ENCODE measurements at places on chromosomes 6 and 20.

- no peak for DNase-seq
Measured at GRCh38 chr20:41989039-41989679, 371.0 kb upstream of the CHD6 start.

DNA sequence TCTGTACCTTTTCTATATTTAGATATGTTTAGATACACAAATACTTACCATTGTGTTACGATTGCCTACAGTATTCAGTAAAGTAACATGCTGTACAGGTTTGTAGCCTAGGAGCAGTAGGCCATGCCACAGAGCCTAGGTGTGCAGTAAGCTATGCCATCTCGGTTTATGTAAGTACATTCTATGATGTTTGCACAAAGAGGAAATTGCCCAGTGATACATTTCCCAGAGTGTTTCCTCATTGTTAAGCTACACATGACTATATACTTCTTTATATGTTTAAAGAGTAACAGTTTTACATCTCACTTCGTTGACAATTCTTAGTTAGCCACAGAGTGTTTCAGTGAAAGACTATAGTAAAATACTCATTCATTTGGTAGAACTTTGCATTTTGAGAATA, 51.5 kb downstream of the SLC35F1 start:
- DNase-seq, result no peak

GRCh38 chr6:89495961-89496535, 63.1 kb downstream of the ANKRD6 start:
- no peak for DNase-seq

- no peak for DNase-seq
Measured at GRCh38 chr6:1381481-1382330, 7.7 kb upstream of the FOXF2 start.

- no peak for DNase-seq
Measured at GRCh38 chr20:46027245-46027853, 1.7 kb upstream of the SLC12A5 start.

- DNase-seq, result no peak
Measured at GRCh38 chr20:36248836-36249235, 12.6 kb downstream of the AAR2 start.

GRCh38 chr6:34546551-34547321, 9.4 kb downstream of the SPDEF start:
- peak; percentile 81 for DNase-seq

- no peak for DNase-seq
Measured at GRCh38 chr20:53399592-53400335, 193.9 kb downstream of the ZNF217 start.

GRCh38 chr6:167689751-167690150, 137.0 kb upstream of the AFDN start:
- no peak for DNase-seq

GRCh38 chr20:56689852-56690485, 60.9 kb downstream of the TFAP2C start:
- DNase-seq, result no peak

- no peak for DNase-seq
Measured at GRCh38 chr6:126696921-126697693, 357.2 kb downstream of the CENPW start.

DNA sequence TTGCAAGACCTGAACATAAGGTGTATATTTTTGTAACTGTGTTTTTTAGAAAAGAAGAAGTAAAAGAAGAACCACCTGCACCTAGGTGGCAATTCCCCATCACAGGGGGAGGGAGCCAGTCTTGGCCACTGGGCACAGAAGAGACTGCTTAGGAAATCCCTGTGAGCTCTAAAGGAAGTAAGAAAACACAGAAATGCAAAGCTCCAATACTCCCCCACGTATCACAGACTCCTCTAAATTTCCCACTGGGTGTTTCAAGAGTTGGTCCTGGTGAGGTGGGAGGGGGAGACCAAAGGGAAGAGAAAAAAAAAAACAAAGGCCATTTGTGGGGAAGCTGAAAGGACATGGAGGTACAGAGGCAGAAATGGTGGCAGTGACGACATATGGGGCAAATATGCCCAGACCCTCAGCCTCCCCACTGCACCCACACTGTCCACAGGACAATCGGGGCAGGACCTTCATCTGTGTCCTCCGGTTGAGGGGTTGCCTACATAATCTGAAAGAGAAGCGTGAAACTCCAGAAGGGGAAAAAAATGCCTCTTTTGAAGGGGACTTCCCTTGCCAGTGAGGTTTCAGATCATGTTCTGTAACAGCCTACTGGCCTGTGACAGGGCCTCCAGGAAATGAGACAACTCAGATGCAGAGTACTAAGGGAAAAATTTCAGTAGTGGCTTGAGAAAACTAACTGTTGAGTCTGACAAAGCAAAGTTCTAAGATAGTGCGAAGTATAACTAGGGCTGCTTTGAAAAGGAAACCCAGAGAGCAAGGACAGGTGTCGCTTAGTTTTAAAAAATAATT, 226.2 kb upstream of the MARCKS start:
- no peak for DNase-seq

GRCh38 chr20:33671573-33672288, 2.5 kb downstream of the NECAB3 start:
- no peak for DNase-seq

DNA sequence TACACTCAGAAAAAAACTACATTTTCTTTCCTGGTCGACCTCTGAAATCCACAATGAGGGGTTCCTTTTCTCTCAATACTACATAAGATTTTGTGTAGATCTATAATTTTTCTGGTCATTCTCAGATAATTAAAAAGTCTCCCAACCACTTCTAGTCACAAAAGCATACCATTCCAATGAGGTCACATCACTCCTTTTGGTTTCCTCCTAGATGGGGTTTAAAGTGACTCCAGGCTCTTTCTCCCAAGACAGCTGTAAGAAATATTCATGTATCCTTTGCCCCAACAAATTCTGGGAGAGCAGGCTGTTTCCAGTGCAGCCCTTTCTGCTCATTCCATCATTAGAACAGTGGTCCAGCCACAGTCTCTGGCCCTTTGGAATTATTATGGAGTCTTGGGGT, 43.1 kb upstream of the BEND6 start:
- DNase-seq, result no peak

- DNase-seq, result no peak
Measured at GRCh38 chr6:155089746-155090145, 94.6 kb downstream of the TIAM2 start.

DNA sequence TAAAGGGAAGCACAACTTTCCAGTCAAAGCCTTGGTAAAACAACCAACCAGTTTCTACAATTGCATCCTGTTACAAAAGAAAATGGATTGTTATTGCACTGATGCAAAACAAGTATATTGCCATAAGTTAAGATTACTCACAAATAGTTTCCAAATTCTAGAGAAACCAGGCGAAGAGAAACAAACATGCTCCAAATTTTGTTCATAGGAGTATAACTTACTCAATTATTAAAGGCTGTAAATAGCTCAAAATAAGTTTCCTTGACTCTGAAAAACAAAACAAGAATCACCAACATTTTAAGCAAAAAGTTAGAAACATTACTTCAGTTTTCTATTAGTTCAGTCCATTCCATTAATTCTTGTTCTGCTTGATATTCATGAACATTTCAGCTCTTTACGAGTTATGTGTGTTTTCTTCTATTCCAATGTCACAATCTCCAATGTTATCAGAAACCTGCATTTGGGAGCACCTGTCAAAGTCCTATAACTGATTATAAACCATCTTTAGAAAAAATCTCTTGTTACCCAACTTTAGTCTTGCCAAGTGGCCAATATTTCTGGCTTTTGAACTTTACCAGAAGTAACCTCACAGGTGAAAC, 137.9 kb upstream of the THBS2 start:
- DNase-seq, result no peak

DNA sequence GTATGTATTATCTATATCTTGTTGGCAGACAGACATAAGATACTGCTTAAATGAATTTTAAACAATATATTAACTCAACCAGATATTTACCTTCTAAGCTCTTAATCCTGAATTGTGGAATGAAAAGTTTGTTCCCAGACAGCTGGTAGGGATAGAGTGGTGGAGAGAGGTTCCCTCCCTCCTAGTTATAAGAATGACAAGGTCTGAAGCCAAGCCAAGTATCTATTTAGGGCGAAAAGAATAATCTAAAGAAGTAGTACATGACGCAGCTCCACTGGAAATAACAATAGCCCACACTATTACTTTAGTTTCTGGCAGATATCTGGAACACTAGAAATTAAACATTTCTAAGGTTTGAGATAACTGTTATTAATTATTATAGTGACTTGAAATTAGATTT, 104.3 kb downstream of the AHI1 start:
- DNase-seq, result no peak

GRCh38 chr6:130997061-130997753, 65.8 kb downstream of the EPB41L2 start:
- no peak for DNase-seq

DNA sequence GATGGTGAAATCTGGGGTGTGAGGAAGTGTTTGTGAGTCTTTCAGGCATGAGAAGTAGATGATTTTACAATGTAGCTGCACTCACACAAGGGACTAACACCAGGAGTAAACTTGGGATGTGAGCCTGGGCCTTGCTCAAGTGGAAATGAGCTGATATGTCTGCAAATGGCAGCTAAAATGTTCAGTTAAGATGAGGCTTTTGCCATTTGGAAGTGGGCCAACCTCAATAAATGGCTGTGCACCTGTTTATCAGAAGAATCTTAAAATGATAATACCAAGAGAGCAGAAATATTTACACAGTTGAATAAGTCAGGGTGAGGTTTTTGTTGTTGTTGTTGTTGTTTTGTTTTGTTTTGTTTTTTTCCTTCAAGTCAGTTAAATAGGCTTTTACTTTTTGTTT, 25.7 kb upstream of the KLHL31 start:
- DNase-seq, result no peak

All from ureter (tissue), 1 donor.